Posterior vena cava (tissue), 2 donors: ENCODE measurements at places on chromosomes 11 and 22. TPM values are rescaled to one million over a fixed set of nuclear protein-coding genes. Genes with fewer than 3 reads are reported as not detected.

The WBP2NL gene
- 1.2 TPM for total RNA-seq

GRCh38 chr22:41808400-41808799 lies 7.9 kb downstream of the CCDC134 start:
- no peak for DNase-seq

GRCh38 chr11:64546600-64546999 lies 44.4 kb upstream of the SLC22A12 start:
- DNase-seq: no peak

- no peak for DNase-seq
Measured at GRCh38 chr11:63518548-63518947, 12.7 kb downstream of the LGALS12 start.

The SCN4B gene
- 9.8 TPM for total RNA-seq

DNA sequence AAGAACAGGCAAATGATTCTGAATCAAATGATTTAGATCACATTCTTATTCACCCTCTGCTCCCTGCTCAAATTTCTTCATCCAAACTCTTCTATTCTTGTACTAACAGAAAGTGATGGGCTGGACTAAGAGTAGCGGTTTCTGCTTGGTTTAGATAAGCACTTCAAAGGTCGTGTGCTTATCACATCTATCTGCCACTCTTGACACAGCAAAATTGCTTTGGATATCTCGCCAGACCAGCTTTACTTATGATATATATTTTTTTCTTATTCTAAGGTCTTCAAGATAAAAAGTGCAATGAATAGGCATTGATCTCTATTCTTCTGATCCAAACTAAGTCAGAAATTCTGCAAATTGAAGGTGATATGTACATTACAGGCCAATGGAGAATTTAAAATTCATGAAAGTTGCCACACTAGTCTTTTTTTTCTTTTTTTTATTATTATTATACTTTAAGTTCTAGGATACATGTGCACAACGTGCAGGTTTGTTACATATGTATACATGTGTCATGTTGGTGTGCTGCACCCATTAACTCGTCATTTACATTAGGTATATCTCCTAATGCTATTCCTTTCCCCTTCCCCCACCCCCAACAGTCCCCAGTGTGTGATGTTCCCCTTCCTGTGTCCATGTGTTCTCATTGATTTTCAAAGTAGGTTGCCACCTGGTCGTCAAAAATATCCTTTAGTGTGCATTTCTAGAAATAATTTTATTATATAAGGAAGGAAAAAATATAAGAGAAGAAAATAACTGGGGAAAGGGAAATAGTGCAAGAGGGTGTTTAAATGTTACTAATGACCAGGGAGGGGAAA lies 1941.0 kb upstream of the RAG2 start:
- no peak for DNase-seq

- no peak for DNase-seq
Measured at GRCh38 chr11:33387581-33387980, 130.4 kb downstream of the HIPK3 start.

- no peak for DNase-seq
Measured at GRCh38 chr22:50326225-50326955, 422 bp downstream of the DENND6B start.

The CYTH4 gene
- total RNA-seq: 31.7 TPM

The SEC14L6 gene
- total RNA-seq: 0.10 TPM
